ENCODE measurements at places on chromosomes 4 and X.
A peak's percentile ranks its signal among the peaks of the same experiment; 100 is the strongest.

GRCh38 chrX:43822014-43822413, 60.2 kb downstream of the MAOB start:
- no peak for DNase-seq

- DNase-seq: no peak
Observed at GRCh38 chr4:55071951-55072350, 53.4 kb downstream of the KDR start.

DNA sequence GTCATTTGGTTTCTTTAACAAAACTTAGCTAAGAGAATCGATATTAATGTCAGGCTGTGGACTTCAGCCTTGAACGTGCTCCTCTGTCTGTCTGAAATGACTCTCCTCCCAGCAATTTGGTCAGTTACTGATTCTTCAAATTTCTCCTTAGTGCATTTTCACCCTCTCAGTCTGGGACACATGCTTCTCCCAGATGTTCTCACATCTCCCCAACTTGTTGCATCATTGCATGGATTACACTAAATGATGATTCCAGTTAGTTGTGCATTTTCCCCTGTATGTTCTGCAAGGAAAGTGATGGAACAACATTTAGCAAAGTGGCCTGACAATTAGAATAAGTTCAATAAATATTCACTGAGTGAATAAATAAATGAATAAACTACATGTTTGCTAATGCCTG, 94.4 kb downstream of the NLGN4X start:
- DNase-seq: no peak

DNA sequence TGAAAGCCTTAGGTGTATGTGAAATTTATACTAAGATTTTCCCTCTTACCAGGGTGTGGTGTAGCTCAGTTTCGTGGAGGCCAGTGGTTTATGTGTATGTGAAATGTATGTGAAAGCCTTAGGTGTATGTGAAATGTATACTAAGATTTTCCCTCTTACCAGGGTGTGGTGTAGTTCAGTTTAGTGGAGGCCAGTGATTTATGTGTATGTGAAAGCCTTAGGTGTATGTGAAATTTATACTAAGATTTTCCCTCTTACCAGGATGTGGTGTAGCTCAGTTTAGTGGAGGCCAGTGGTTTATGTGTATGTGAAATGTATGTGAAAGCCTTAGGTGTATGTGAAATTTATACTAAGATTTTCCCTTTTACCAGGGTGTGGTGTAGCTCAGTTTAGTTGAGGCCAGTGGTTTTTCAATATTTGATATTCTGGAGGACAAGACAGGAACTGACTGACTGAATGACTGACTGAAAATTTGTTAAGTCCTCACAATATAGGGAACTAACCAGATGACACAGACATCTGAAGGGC, 143.7 kb downstream of the NEXMIF start:
- no peak for DNase-seq

- no peak for DNase-seq
Observed at GRCh38 chr4:146146918-146147317, 28.6 kb upstream of the LSM6 start.

- DNase-seq: no peak
Observed at GRCh38 chrX:131752493-131753198, 208.8 kb downstream of the OR13H1 start.

GRCh38 chrX:130084631-130085237, 25.6 kb downstream of the ELF4 start:
- no peak for DNase-seq

DNA sequence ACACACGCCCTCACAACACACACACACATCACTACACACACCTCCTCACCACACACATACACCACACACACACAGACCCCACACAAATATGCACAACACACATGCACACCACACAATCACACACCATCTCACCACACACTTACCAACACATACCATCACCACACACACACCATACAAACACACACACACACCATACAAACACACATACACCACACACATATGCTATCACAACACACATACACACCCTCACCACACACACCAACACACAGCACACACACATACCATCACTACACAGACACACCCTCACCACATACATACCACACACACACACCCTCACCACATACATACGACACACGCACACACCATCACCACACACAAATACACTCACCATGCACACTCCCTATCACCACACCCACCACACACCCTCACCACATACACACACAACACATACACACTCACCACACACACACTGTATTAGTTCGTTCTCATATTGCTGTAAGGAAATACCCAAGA, 107.0 kb downstream of the DCTD start:
- DNase-seq: no peak

- peak; percentile 1 for DNase-seq
Observed at GRCh38 chrX:133923113-133923512, 62.3 kb downstream of the GPC3 start.

GRCh38 chr4:140059159-140059558, 94.8 kb downstream of the MAML3 start:
- DNase-seq: no peak

DNA sequence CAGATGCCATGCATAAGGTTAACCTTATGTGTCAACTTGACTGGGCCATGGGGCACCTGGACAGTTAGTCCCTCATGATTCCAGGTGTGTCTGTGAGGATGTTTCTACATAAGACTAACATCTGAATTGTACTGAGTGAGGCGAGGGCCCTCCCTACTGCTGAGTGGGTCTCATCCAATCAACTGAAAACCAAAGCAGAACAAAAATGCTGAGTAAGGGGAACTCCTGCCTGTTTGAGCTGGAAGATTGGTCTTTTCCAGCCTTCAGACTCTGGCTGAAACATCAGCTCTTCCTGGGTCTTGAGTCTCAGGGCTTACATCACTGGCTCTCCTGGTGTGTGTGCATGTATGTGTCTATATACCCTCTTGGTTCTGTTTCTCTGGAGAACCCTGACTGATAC, 13.8 kb downstream of the NELFA start:
- no peak for DNase-seq

GRCh38 chrX:140389331-140389730, 115.5 kb downstream of the SOX3 start:
- no peak for DNase-seq

DNA sequence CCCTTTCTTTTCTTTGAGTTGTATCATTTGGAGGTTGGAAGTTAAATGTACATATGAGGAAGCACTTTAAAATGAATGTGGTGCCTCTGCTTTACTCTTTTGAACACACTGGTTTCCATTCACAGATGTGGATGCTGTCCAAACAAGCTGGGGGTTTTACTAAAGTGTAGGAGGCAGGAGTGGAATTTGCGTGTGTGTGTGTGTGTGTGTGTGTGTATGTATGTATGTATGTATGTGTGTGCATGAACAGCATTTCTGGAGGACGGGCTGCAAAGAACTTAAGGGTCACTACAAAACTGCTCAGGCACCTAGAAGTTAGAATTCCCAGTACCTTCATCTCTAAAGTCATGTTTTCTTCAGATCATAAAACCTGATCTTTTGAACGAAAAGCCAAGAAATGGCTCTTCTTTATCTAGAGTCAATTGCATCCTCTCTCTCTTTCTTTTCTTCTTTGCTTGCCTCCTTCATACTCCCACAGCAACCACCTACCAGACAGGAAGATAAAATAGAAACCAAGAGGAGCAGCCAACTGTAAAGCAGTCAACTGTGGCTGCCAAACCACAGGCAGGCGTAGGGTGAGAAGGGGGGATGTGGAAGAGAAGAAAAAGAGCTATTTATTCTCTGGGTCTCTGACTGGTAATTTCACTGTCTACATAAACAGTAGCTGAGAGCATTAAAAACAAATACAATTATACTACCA, 177.0 kb upstream of the RASGEF1B start:
- no peak for DNase-seq

DNA sequence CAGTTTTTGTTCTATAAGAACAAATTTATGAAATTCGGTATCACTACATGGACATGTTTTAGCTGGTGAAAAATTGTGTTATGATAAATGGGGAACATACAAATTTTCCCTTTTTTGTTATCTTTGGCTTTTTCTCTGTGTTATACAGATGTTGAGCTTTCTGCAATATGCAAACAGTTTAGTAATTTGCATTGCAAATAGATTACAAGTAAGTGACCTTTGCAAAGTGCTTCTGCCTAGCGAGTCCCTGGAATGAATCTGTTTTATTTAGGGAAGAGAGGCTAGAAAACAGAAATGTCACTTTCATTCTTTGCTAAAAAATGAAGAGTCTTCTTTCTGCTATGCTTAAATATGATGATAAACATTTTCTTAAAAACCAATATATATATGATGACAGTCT, 461.0 kb downstream of the RPA4 start:
- DNase-seq: no peak

- no peak for DNase-seq
Observed at GRCh38 chr4:177487977-177488376, 45.7 kb upstream of the AGA start.

GRCh38 chr4:54780149-54780495, 122.4 kb downstream of the KIT start:
- no peak for DNase-seq

DNA sequence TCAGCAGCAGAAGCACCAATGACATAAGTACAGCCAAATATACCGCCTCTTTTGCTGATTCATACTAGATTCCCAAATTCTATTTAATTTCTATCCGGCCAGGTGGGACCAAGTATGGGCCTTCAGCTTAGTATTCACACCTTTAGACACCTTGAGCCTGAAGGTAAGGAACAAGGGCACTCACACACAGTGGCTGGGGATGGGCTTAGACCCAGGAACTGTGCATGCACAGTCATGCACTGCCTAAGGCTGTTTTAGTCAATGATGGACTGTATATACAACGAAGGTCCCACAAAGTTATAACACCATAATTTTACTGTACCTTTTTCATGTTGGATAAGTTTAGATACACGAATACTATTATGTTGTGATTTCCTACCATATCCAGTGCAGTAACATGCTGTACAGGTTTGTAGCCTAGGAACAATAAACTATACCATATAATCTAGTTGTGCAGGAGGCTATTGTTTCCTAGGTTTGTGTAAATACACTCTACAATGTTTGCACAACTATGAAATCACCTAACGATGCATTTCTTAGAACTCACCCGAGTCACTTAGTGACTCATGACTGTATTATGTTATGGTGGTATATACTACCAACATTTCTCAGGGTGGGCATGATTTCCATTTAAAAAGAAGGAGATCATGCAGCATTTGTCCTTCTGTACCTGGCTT, 9.7 kb upstream of the CLNK start:
- no peak for DNase-seq

GRCh38 chr4:152817331-152817730, 37.6 kb downstream of the ARFIP1 start:
- DNase-seq: no peak

GRCh38 chr4:158459085-158459820, 62.4 kb upstream of the RXFP1 start:
- DNase-seq: no peak

GRCh38 chrX:153477901-153478300, 7.5 kb upstream of the HAUS7 start:
- DNase-seq: no peak

GRCh38 chr4:165921546-165921945, 48.5 kb downstream of the TLL1 start:
- DNase-seq: no peak

GRCh38 chrX:110614596-110614995, 181.0 kb downstream of the CHRDL1 start:
- no peak for DNase-seq

GRCh38 chr4:52192721-52193135, 141.6 kb downstream of the SPATA18 start:
- DNase-seq: no peak

DNA sequence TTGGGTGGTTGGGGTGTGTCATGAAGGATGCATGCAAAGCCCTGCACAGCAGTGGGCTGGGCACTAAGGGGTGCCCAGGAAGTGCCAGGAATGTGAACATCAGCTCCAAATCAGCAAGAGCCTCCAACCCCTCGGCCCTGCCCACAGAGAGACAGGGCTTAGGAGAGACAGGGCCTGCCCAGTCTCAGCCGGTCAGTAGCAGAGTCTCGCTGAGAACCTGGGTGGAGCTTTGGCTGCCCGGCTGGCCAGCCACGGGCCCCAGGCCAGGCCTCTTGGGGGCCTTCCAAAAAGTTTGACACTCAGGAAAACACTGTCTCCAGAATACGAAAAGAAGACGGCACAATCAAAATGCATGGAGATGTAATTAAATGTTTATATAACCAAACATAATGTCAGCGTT, 4.3 kb upstream of the MXD4 start:
- peak; percentile 79 for DNase-seq

- no peak for DNase-seq
Observed at GRCh38 chr4:168654104-168654847, 157.4 kb downstream of the PALLD start.

DNA sequence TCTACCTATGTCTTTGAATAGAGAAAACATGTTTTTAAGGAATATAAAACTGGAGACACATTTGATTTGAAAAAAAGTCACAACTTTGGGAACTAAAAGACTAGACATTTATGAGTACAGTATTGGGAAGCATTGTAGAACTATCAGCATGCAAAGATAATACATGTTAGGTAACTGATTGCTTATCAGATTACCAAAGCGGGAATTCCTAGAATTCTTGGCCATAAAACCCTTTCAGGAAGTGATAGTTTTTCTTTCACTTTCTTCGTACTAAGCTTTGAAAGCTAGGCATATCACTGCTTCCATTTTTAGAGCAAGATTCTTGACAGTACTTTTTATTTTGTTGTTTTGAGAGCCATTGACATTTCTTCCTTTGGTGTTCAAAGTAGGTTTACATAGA, 646.6 kb upstream of the PITX2 start:
- DNase-seq: no peak

- DNase-seq: no peak
Observed at GRCh38 chr4:55912249-55912648, 36.5 kb upstream of the CEP135 start.

DNA sequence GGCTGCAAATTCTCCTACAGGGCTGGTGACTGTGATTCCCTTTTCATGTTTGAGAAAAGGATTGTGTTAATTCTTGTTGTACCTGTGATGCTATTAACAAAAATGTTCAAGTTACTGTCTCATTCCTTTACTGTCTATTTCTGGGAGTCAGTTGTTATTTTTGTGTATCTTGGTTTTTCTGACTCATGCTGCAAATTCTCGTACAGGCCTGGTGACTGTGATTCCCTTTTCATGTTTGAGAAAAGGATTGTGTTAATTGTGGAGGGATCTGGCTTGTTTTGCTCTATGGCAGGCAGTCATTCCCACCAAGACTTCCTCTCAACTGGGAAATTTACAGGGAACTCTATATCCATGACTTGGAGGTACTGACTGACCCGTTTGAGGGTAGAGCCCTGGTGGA, 693.4 kb upstream of the INTU start:
- peak; percentile 6 for DNase-seq

GRCh38 chr4:101232074-101232776, 115.1 kb downstream of the PPP3CA start:
- DNase-seq: peak; percentile 6

GRCh38 chrX:5324546-5324945, 904.1 kb downstream of the NLGN4X start:
- DNase-seq: no peak

GRCh38 chrX:45003085-45003484, 130.1 kb downstream of the KDM6A start:
- DNase-seq: no peak

DNA sequence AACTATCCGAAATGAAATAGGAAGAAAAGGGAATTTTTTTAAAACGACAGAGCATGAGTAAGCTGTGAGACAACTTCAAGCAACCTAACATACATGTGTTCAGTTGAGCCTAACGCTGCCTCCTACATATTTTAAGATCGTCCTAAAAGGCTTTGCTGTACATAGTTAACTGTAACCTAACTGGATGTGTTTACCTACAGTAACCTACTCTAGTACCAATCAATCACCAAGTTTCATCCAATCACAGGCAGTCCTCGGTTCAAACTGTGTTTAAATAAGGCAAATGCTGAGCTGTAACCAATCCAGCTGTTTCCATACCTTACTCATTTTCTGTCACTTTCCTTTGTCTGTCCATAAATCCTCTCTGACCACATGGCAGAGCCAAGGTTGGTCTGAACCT, 17.1 kb downstream of the RCHY1 start:
- DNase-seq: no peak
